ENCODE measurements at places on chromosomes 16 and 17. TPM values are rescaled to one million over a fixed set of nuclear protein-coding genes. Genes with fewer than 3 reads are reported as not detected.

- H3K4me1 ChIP-seq: peaks cover 37% of the 10 kb centered on the region
- H3K27me3 ChIP-seq: no peaks in the 10 kb centered on the region
- H3K4me3 ChIP-seq: no peak overlapping the region
- H3K27ac ChIP-seq: no peak overlapping the region
Observed at GRCh38 chr16:30663038-30663437, 4.8 kb downstream of the FBRS start.

GRCh38 chr16:10839279-10839666, 20.7 kb upstream of the TVP23A start:
- H3K4me1 ChIP-seq: no peaks in the 10 kb centered on the region
- no peaks in the 10 kb centered on the region for H3K36me3 ChIP-seq
- no peaks in the 10 kb centered on the region for H3K27me3 ChIP-seq
- no peak overlapping the region for H3K4me3 ChIP-seq

The ACAP1 gene
- 507 TPM for total RNA-seq

GRCh38 chr17:75876938-75877751, 1.2 kb downstream of the TRIM47 start:
- H3K27me3 ChIP-seq: no peaks in the 10 kb centered on the region
- H3K27ac ChIP-seq: peak overlapping the region; percentile 56
- peak overlapping the region; percentile 76 for H3K4me3 ChIP-seq
- peak; percentile 21 for DNase-seq

DNA sequence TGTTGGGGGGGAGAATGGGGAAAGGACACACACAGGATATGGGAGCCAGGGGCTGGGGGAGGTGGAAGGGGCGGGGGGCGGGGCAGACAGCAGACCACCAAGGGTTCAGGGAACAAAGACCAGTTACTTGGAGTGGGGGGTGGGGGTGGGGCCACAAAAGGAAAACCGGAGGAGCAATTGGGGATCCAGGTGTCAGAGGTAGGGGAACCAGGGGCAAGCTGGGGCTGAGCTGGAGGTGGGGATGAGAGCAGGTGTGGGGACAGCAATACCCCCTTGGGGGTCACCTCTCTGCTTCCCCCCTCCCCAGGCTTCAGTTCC, 1.4 kb upstream of the ORAI3 start:
- H3K4me1 ChIP-seq: peaks cover 15% of the 10 kb centered on the region
- DNase-seq: no peak
- H3K27ac ChIP-seq: no peak overlapping the region
- H3K27me3 ChIP-seq: no peaks in the 10 kb centered on the region
- no peak overlapping the region for H3K4me3 ChIP-seq

The RNF222 gene
- total RNA-seq: 0.17 TPM

- no peak overlapping the region for H3K27ac ChIP-seq
- no peaks in the 10 kb centered on the region for H3K27me3 ChIP-seq
- no peak for DNase-seq
- no peaks in the 10 kb centered on the region for H3K4me1 ChIP-seq
- no peaks in the 10 kb centered on the region for H3K36me3 ChIP-seq
Observed at GRCh38 chr16:30837904-30838303, 50.9 kb upstream of the ZNF629 start.

DNA sequence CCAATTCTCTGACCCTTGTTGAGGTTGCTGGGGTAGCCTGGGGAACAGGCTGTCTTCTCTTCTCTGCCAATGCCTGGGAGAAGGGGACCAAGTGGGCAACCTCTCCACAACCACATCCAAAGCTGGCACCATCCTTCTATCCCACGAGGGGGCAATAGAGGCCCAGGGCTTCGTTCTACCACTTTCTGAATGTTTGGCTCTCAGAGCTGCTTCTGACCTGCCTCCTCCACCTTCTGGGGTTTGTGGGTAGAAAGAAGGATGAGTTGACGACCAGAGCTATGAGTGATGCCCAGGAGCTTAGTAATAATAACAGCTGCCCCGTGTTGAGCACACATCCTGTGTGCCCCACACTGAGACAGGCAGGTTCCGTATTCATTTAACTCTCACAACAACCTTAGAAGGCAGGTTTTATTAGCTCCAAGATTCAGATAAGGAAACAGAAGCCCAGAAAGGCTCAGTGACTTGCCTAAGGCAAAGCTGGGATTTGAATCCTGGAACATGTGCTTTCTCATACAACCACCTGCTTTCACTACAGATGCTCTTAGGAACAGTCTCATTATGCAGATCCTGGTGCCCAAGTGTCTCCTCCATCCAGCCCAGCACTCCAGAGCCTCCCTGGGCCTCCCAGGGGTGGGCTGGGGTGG, 11.1 kb downstream of the TSPOAP1 start:
- H3K27ac ChIP-seq: peak overlapping the region; percentile 31
- peak; percentile 84 for DNase-seq
- H3K27me3 ChIP-seq: no peaks in the 10 kb centered on the region
- no peak overlapping the region for H3K4me3 ChIP-seq

The CACNG3 gene
- not detected for total RNA-seq

The TMEM114 gene
- total RNA-seq: not detected

DNA sequence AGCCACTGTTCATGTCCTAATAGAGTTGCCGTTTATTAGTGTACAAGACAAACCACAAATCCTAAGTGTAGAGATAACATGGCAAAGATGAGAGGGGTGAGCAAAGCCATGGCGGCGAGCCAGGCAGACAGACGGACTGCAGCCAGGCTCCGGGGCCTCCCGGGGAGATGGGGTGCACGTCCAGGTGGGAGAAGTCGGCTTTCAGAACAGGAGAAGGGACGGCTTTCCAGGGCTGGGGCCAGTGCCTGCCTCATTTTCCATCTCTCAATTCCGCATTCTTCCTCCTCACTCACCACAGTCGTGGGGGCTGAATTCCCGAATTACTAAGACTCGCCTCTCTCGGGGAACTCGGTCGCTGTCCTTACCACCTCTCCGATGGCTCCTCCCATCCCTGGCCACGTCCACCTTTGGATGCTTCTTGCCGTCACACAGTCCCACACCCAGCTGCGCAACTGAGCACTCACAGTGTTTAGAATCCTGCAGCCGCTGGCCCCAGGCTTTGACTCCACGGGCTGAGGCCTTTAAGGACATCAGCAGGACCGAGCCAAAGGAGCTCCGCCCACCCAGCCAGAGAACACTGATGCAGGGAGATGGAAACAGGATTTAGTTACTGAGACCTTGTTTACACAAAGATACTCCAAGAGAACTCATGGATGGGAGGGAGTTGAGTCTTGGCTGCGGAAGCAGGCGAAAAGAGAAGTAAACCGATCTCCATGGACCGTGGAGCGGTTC, 59.7 kb downstream of the RNF112 start:
- no peak for DNase-seq
- no peaks in the 10 kb centered on the region for H3K4me1 ChIP-seq
- H3K36me3 ChIP-seq: no peaks in the 10 kb centered on the region
- no peak overlapping the region for H3K4me3 ChIP-seq
- no peak overlapping the region for H3K27ac ChIP-seq

- H3K4me1 ChIP-seq: peaks cover 29% of the 10 kb centered on the region
- H3K27ac ChIP-seq: peak overlapping the region; percentile 96
- peaks cover 26% of the 10 kb centered on the region for H3K36me3 ChIP-seq
- DNase-seq: no peak
- H3K27me3 ChIP-seq: no peaks in the 10 kb centered on the region
- peak overlapping the region; percentile 96 for H3K4me3 ChIP-seq
Observed at GRCh38 chr17:80219763-80220053, 425 bp downstream of the SGSH start.

- H3K27me3 ChIP-seq: no peaks in the 10 kb centered on the region
- H3K36me3 ChIP-seq: peaks cover 39% of the 10 kb centered on the region
- H3K4me1 ChIP-seq: peaks cover 49% of the 10 kb centered on the region
- peak; percentile 80 for DNase-seq
- peak within 1 kb of the TSS; percentile 97 for H3K4me3 ChIP-seq
- H3K27ac ChIP-seq: peak within 1 kb of the TSS; percentile 83
Observed at GRCh38 chr16:28984619-28985135, at the start of gene LAT. Gene LAT, plus strand, starts transcription at chr16:28985052. Its CDS starts 366 bp downstream, at chr16:28985418.

The CDH8 gene
- not detected for total RNA-seq

DNA sequence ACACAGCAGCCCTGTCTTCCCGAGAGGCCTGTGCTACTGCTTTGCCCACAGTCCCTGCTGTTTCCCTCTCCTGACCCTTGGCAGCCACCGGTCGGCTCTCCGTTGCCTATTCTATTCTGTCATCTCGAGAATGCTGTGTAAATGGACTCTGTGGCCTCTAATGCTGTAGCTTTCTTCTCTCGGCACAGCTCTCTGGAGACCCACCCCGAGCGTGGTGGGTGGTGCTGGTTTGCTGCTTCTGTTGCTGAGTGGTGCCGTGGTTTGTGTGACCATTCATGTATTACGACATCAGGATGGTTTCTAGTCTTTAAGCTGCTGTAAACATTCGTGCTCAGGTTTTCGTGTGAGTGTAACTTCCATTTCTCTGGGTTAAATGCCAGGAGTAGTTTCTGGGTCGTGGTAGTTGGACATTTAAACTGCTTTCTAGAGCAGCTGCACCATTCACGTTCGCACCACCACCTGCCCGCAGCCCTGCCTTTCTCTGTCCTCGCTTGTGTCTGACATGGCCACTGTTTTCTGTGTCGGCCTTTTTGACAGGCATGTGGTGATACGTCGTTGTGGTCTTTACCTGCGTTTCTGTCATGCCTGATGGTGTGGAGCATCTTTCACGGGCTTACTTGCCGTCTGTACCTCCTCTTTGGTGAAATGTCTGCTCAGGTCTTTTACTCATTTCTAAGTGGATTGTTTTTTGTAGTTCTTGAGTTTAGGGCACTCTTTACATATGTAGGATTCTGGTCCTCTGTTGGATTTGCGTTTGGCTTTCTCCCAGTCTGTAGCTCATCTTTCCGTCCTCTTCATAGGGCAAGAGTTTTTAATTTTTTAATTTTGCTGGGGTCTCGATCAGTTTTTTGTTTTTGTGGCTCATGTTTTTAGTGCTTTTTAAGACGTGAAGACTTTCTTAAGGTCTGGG, 47.7 kb upstream of the ZNF750 start:
- H3K4me1 ChIP-seq: peaks cover 43% of the 10 kb centered on the region
- no peaks in the 10 kb centered on the region for H3K27me3 ChIP-seq
- no peak overlapping the region for H3K4me3 ChIP-seq
- no peak for DNase-seq
- H3K36me3 ChIP-seq: no peaks in the 10 kb centered on the region

The MRC2 gene
- total RNA-seq: 8.7 TPM
